NCI-H1105 treated with DMSO at 0.1 percent for 48 hours (cell line): ENCODE measurements at places on chromosomes 5 and 9.
A peak's percentile ranks its signal among the peaks of the same experiment; 100 is the strongest.

GRCh38 chr9:36276781-36277181 lies 18.5 kb upstream of the GNE start:
- DNase-seq = no peak

- no peak for DNase-seq
Observed at GRCh38 chr5:129118405-129118804, 23.9 kb downstream of the ISOC1 start.

GRCh38 chr5:148290271-148291195 lies 21.7 kb upstream of the SPINK7 start:
- peak; percentile 6 for DNase-seq

DNA sequence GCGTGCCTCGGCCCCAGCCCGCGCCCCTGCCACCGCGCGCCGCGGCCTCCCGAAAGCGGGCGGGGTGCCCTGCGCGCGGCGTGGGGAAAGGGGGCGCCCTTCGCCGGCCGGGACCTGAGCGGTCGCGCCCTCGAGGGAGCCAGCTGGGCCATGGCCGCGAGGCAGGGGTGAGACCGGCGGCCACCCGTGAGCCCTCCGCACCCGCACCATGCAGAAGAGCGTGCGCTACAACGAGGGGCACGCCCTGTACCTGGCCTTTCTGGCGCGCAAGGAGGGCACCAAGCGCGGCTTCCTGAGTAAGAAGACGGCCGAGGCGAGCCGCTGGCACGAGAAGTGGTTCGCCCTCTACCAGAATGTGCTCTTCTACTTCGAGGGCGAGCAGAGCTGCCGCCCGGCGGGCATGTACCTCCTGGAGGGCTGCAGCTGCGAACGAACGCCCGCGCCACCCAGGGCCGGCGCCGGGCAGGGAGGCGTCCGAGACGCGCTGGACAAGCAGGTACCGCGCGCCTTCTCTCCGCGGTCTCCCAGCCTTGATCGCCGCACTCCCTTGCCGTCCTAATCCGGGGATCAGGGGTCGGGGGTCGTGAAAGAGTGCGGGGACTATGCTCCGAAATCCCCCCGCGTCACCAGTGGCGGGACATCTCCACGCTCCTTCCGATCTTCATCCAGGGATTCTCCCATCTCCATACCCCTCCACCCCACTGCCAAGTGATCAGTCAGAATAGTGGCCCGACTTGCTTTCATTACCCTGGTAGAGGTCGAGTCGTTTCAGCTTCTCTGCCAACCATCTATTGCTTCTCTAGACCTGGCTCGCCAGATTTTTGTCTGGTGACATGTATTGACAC lies 590 bp downstream of the RASGRF2 start:
- peak; percentile 10 for DNase-seq

GRCh38 chr5:134458234-134459009 lies 46.7 kb upstream of the CDKN2AIPNL start:
- no peak for DNase-seq

- DNase-seq = no peak
Observed at GRCh38 chr9:107275530-107275929, 7.5 kb upstream of the RAD23B start.

GRCh38 chr5:174409070-174409469 lies 315.3 kb upstream of the MSX2 start:
- no peak for DNase-seq

DNA sequence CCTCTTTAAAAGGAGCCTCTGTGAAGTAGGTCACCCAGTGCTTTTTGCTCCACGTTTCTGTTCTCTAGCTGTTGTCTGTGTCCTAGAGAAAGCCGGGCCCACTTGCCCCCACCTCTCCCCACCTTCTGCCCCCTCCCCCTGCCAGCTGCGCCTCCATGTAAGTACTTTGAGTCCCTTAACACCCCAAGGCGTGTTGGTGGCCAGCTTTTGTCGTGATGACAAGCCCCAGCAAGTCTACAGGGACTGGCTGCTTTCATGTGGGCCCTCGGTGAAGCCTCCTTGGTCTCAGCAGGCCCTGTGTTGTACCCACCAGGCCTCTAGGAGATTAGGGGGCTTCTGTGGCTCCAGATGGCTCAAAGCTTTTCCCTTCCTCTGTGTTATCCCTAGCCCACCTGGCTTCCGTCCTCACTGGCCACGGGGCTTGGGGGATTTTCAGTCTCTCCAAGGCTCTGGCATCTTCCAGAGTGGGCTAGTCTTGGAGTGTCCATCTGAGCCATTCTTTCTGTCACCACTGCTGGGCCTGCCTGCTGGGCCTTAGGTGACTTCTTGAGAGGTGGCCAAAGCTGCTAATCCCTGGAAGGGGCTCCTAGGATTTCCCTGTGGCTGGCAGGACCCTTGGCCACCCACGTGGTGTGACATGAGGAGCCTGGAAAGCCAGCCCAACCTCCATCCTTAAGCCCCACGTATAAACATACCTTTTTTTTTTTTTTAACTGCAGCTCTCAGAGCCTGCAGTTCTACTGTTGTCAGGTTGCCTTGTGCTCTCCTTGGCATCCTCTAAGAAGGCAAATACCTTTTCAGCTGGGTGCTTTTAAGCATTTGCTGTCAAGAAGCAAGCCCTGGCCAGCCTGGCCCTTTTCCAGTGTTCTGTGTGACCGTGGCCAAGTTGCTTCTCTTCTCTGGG lies 1.1 kb upstream of the NDST1 start:
- no peak for DNase-seq

DNA sequence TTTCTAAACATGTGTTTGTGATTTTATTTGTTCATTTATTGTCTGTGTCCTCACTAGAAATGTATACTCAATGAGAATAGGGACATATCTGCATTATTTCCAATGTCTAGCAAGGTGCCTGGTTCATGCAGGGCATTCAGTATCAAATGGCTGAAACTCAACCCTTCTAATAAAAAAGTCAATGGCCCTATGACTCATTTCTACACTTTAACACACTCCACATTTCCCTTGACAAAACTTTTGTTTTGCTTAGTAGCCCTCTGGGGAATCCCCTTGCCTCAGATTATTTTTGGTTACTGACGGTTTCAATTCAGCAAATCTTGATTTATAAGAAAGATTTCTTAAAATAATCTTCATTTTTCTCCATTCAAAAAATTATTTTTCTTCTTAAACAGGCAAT lies 206.0 kb upstream of the DMRTA1 start:
- DNase-seq = no peak

DNA sequence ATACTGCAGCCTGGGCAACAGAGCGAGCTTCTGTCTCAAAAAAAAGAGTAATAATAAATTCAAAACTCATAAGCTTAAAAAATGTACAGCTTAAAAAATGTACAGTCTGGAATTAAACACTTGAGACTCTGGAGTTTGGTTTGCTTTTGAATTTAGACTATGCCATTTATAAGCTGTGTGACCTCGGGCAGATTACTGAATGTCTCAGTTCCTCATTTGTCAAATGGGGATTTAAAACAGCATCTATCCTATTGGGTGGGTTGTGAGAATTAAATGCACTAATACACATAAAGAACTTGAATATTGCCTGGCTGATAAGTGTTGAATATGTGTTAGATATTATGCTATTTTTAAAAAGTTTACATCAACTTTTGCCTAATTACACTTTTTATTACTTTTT lies 98.4 kb downstream of the SCAMP1 start:
- no peak for DNase-seq

GRCh38 chr9:128788445-128788844 lies 1.4 kb downstream of the TBC1D13 start:
- DNase-seq = no peak

GRCh38 chr9:70435948-70436347 lies 21.5 kb upstream of the KLF9 start:
- DNase-seq = no peak

GRCh38 chr9:20742833-20743232 lies 58.8 kb downstream of the FOCAD start:
- peak; percentile 74 for DNase-seq

- DNase-seq = no peak
Observed at GRCh38 chr5:175032741-175033151, 308.4 kb downstream of the MSX2 start.

- no peak for DNase-seq
Observed at GRCh38 chr9:16310278-16311110, 560.0 kb downstream of the BNC2 start.

DNA sequence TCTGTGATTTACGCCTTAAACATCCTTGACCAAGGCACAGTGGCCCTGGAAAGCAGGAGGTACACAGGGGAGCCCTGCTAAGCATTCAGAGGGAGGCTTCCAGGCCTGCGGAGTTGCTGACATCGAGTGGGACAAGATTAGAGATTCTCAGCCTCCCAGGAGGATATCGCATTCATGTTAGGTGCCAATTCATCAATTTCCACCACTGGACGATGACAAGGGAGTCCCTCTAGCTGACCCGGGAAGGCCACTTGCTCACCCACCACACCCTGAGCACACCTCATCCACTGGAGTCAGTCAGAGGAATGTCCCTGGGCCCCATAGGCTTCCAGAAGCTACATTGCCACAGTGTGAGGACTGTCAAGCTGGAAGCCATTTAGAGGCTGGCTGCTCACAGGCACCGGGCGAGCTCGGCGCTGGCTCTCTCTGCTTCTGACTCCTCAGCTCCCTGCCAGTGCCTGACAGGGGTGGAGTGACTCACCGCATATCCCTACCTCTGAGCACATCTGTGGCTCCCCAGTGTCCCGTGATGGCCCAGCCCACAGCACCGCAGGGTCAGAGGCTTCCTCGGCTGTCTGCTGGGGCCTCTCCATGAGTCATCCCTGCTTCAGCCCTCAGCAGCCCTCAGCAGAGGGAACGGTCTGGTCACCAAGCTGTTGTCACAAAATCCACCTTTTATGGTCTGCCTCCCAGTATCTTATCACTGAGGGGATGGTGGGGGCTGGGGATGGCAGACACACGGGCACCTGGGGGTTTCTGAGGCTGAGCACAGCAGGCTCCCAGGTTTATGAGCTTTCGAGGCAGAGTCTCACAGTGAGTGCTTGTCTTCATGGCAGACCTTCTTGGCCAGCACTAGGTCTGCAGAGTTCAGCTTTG lies 117.5 kb downstream of the ZNF608 start:
- DNase-seq = no peak

DNA sequence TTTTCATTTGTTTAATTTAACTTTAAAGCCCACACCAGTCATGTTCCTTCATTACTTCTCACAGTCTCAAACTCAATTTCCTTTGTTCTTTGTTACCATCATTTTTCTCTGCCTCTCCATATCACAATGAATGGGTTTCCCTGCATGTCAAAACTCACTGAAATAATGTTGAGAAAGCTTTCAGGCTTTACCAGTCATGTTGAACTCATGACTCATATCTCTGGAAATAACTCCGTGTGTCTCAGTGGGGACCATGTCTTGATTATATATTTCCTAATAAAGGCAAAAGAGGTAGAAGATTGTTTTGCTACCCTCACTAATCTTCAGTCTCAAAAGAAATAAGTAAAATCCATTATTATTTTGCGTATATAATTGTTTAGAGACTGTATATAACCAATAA lies 231.2 kb downstream of the CHSY3 start:
- DNase-seq = no peak

- no peak for DNase-seq
Observed at GRCh38 chr5:4013106-4013898, 417.7 kb downstream of the IRX1 start.

GRCh38 chr9:128149001-128149701 lies at the start of gene LCN2:
Gene LCN2, plus strand, starts transcription at chr9:128149453. Its CDS starts 73 bp downstream, at chr9:128149526.
- DNase-seq = no peak

GRCh38 chr9:73824671-73825070 lies 672.5 kb upstream of the RORB start:
- no peak for DNase-seq

DNA sequence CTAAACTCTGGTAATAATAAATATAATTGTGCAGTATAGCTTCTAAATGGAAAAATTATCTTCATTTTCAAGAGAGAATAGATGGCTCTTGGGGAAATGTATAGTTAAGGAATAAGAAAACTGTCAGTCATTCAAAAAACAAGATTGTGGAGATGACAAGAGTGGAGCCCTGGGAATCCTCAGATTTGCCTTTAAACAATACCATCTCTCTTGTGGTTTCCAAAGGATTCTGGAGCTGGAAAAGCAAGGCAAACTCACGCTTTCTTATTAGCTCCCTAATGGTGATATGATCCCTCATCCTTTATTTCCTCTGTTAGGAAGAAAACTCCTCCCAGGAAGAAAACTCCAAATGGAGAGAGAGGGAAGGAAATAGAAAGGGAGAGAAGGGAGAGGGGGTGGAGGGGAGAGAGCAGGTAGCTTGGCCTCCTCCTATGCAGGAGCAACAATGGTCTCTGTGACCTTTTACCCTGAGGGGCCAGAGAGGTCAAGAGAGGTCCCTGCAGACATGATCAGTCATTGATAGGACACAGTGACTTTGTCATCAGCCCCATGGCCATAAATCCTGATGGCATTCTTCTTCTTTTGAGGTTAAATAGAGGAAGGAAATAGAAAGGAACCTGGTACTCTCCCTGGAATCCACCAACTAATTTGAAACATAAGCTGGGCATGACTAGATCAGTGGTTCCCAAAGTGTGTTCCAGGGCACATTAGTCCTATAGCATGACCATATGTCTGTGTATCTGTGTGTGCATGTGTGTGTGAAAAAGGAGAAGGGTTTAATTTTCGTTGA lies 312.2 kb downstream of the ARRDC3 start:
- no peak for DNase-seq

GRCh38 chr9:36023260-36024048 lies 13.3 kb upstream of the RECK start:
- DNase-seq = peak; percentile 59

- no peak for DNase-seq
Observed at GRCh38 chr9:37643214-37643613, 7.5 kb upstream of the FRMPD1 start.

- DNase-seq = no peak
Observed at GRCh38 chr5:53350368-53350767, 130.1 kb upstream of the FST start.
